NCI-H1105 treated with DMSO at 0.1 percent for 48 hours (cell line): ENCODE measurements at places on chromosomes 3 and 15.

- DNase-seq = no peak
Measured at GRCh38 chr3:171156401-171157010, 130.0 kb upstream of the SLC2A2 start.

GRCh38 chr15:48619446-48619845 lies 26.1 kb downstream of the FBN1 start:
- no peak for DNase-seq

DNA sequence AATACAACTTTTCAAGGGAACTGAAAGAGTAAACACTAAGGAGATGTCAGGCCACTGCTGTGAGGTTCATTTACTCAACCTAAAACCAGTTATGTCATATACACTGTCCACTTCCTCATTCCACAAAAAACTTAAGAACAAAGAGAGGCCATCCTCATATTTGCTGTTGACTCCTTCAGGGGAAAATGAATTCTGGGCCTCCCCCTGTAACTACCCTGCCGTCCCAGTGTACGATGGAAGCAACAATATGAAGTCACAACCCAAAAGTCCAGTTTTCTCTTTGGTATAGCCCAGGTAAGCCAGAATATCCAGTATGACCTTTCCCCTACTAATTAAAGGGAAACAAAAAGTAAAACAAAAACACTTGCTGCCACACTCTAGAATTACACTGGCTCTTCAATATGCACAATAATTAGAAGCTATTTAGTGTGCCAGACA lies 16.2 kb downstream of the CEP152 start:
- peak; percentile 19 for DNase-seq

DNA sequence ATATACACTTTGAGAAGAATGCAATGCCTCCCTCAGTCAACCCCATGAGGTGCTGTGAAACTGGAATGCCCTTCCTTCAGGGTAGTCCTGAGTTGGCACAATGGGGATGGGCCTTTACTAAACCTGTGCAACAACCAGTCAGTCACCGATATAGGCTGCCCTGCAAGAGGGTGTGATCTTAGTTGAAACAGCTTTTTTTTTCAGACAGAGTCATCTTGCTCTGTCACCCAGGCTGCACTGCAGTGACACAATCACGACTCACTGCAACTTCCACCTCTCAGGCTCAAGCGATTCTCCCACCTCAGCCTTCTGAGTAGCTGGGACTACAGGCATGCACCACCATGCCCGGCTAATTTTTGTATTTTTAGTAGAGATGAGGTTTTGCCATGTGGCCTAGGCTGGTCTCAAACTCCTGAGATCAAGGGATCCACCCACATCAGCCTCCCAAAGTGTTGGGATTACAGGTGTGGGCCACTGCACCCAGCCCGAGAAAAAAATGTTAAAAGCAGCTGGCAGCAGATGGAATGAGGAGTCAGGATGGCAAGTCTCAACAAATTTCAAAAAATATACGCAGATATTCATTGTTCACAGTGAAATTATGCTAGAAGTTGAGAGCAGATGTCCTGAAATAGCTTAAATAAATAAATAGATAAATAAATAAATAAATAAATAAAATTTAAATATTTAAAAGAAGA lies 31.8 kb downstream of the MYO5A start:
- no peak for DNase-seq

DNA sequence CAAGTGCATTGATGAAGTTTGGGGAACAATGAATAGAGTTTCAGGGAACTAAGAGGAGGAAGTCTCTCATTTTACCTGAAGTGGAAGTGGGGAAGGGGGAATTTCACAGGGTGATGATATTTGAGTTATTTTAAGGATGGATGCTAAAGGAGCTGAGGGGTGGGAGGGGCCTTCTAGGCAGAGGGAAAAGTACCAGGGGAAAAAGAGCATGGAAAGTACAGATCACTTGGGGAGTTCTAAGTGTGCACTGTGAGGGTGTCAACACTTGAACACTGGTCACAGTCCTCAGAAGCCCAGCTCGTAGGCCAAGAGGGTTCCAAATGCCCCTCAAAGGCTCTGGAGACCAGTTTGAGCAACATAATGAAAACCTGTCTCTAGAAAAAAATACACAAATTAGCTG lies 18.2 kb downstream of the LAMP3 start:
- DNase-seq = no peak

DNA sequence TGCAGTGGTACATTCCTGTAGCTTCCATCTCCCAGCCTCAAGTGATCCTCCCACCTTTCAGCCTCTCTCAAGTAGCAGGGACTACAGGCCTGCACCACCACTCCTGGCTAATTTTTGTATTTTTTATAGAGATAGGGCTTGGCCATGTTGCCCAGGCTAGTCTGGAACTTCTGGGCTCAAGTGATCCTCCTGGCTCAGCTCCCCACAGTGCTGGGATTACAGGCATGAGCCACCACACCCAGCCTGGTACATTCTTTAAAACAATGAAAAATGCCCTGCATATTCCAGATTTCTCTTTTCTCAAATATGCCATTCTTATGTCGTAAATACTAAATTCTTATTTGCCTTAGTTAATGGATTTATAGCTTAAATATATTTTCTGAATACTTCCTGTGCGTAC lies 581.4 kb downstream of the MECOM start:
- DNase-seq = no peak

DNA sequence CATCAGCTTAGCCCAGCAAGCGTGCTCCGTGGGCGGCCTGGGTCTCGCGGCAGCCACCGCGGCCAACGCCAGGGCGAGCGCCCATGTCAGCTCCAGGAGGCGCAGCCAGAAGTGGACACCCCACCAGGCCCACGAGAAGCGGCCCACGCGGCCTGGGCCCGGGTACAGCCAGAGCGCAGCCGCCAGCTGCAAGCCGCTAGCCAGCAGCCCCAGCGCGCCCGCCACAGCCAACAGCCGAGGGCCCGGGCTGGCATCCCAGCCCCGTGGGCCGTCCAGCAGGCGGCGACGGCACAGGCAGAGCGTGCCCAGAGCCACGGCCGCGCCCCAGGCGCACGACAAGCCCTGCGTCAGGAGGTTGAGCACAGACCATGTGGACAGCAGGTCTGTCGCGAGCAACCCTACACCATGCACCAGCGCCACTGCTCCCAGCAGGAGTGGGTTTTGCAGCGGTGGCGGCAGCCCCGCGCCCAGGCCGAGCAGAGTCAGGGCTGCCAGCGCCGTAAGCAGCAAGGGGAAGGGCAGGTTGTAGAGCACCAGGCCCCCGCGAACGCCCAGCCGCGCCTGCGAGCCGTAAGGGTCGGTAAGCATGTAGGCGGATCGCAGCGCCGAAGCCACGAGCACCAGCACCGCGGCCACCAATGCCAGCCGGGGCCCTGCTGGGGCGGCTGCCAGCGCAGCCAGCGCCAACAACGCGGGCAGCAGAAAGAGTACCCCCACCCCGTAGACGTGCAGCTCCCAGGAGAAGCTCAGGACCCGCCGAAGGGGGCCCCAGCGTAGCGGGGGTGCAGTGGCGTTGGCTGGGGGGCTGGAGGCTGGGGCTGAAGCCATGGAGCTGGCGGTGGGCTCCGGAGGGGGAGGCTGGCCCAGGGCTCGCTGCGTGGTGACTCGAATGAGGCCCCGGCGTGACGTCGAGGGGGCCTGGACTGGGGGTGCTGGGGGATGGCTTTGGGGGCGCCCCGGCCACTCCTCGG lies 4.9 kb downstream of the PRRT3 start:
- DNase-seq = peak; percentile 52

DNA sequence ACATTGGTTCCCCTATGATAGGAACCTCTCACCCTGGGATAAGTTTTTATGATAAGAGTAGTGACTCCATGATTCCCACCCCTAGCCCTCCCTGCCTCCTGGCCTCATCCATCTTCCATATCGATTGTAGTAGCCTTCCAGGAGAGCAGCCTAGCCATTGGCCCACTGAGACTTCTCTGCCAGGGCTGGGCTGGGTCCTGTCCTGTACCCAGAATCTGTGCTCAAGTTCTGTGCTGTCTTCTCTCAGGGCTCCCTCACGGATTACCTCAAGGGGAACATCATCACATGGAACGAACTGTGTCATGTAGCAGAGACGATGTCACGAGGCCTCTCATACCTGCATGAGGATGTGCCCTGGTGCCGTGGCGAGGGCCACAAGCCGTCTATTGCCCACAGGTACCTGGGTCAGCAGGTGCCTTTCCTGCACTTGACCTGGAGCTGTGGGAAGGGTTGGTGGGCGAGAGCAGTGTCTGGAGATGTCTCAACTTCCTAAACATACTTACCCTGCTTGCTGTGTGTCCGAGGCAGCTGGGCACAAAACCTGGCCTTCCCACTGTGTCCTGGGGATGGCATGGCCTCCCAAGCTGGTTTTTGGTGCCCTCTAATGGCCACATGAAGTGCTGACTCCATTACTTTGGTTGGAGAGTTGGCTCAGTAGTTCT lies 16.6 kb upstream of the EXOG start:
- peak; percentile 23 for DNase-seq

GRCh38 chr15:64891561-64891960 lies 20.1 kb upstream of the ANKDD1A start:
- DNase-seq = no peak

GRCh38 chr3:8610951-8611350 lies 33.6 kb downstream of the SSUH2 start:
- no peak for DNase-seq

- no peak for DNase-seq
Measured at GRCh38 chr3:46024131-46024530, 3.2 kb downstream of the XCR1 start.

DNA sequence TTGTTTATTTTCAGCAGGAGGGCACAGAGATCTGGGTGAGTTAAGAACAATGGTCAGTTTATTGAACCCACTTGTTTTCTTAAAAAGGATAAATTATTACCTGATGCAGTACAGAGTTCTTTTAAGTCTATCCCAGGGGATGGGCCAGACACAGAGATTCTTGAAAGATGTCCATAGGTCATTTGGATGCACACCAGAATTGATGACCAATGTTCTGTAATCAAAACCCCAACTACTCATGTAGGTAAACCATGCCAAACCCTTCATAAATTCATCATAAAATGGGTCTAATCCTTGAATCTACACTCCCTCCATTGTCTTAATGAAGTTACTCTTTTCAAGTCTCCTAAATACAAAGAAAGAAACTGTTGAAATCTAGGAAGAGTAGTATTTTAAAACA lies 273.0 kb upstream of the COL8A1 start:
- no peak for DNase-seq

GRCh38 chr15:61890106-61890505 lies 170.1 kb downstream of the VPS13C start:
- DNase-seq = peak; percentile 23

GRCh38 chr3:116405231-116405630 lies 40.1 kb downstream of the LSAMP start:
- DNase-seq = no peak

DNA sequence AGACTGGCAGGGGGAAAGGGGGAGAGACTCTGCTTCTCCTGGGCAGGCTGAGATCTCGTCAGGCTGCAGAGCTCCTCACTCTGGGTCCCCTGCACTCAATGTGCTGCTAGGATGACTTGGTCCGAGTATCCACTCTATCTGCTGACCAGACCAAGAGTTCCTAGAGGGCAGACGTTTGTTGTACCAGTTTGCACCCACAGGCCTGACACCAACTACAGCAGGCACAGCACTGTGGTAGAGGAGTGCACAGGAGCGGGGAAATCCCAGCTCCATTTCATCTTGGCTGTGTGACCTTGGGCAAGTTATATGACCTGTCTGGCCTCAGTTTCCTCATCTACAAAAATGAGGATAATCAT lies 29.0 kb downstream of the CCDC12 start:
- DNase-seq = no peak

GRCh38 chr3:39275963-39276593 lies 3.8 kb downstream of the CX3CR1 start:
- DNase-seq = no peak

DNA sequence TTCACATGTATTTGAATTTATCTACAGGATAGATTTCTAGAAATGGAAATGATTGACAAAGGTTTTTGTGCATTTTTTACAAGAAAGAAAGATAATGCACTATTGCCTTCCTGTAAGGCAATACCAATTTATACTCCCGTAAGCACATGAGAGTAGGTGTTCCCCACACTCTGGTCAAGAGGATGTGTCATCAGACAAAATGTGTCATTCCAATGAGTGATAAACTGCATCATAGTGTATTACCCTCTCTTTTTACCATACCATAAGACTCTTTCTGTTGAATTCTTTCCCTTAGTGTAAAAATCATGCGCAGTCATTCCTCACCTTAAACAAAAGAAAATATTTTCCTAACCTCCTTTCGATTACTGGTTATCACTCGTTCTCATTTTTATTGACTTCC lies 251.0 kb downstream of the ROBO1 start:
- no peak for DNase-seq

DNA sequence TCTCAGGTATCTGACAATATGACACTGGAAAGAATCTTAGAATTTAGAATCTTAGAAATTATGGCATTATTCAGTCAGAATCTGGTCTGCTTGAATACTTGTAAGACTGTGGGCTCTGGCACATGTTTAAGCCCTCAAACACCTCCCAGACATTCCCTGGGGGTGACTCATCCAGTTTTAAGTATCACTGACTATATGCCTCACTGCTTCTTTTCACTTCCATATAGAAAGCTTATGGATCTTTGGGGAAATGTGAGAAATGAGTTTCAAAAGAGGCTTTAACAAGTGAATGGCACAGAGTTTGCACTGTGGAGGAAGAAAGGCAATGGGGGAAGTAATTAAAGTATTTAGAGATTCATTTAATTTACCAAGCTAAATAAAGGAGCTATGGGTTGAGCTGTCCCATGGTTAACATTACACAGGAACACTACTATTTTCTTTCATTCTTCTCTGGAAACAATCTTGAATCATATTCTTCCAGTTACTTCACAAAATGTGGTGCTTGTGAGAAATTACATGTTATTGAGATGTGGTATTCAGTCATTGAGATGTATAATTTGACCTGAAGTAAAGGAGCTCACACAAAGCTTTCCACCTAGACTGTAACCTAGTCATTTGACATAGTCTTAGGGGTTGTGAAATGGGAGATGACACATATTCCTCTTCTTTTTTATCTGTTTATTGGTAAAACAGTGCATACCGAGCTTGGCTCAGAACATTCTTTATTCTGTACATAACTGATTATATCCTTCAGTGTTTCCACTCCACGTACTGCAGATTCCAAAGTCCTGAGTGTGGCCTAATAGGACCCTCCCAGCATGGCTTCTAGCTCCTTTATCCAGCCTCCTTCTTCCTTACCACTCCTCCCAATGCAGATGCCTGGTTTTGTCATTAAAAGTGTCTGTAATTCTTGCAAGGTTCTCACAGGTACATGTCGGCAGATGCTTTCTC lies 544.6 kb upstream of the NECTIN3 start:
- no peak for DNase-seq
